ENCODE measurements at places on chromosomes 4 and X. TPM values are rescaled to one million over a fixed set of nuclear protein-coding genes. Genes with fewer than 3 reads are reported as not detected.

DNA sequence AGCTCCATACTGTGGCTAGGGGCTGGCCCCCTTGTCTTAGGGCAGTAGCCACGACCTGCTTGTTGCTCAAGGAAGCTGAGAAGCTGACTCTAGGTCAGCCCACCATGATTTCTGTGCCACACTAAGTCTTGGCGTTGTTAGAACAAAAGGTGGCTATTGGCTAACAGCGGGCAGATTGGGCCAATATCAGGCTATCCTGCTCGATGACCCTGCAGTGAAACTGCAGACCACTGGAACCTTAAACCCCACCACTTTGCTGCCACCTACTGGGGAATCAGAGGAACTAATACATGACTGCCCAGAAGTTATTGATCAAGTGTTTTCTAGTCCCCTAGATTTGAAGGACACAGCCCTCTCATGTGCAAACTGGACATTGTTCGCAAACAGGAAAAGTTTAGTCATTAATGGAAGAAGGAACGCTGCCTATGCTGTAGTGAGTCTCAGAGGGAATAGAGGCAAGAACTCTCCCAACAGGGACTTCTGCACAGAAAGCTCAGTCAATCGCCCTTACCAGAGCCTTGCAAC, 17.0 kb upstream of the PAPSS1 start:
- no peak for DNase-seq

- no peak for DNase-seq
These were observed 778.1 kb upstream of the SLIT2 start for GRCh38 chr4:19473569-19473968.

Gene IGFBP7
- total RNA-seq: 322 TPM

Gene USP46
- total RNA-seq: 17.8 TPM

Gene PRRG1
- 24.5 TPM for total RNA-seq
